ENCODE measurements at places on chromosomes 13 and 19. TPM values are rescaled to one million over a fixed set of nuclear protein-coding genes. Genes with fewer than 3 reads are reported as not detected.

The ATP8B3 gene
- polyA plus RNA-seq: 0.95 TPM

The TRPC4 gene
- 1.7 TPM for polyA plus RNA-seq

The SYNGR4 gene
- 0.91 TPM for polyA plus RNA-seq

GRCh38 chr19:28377077-28377476, 835.9 kb downstream of the UQCRFS1 start:
- no peak for DNase-seq
- no peaks in the 10 kb centered on the region for H3K4me1 ChIP-seq
- no peak overlapping the region for H3K27ac ChIP-seq
- no peaks in the 10 kb centered on the region for H3K36me3 ChIP-seq

- peak; percentile 56 for DNase-seq
- peaks cover 8% of the 10 kb centered on the region for H3K4me1 ChIP-seq
- no peaks in the 10 kb centered on the region for H3K36me3 ChIP-seq
- H3K27me3 ChIP-seq: no peaks in the 10 kb centered on the region
- peak overlapping the region; percentile 87 for H3K27ac ChIP-seq
- H3K4me3 ChIP-seq: peak overlapping the region; percentile 61
These were observed 849 bp downstream of the GAS6 start for GRCh38 chr13:113862931-113863523.

DNA sequence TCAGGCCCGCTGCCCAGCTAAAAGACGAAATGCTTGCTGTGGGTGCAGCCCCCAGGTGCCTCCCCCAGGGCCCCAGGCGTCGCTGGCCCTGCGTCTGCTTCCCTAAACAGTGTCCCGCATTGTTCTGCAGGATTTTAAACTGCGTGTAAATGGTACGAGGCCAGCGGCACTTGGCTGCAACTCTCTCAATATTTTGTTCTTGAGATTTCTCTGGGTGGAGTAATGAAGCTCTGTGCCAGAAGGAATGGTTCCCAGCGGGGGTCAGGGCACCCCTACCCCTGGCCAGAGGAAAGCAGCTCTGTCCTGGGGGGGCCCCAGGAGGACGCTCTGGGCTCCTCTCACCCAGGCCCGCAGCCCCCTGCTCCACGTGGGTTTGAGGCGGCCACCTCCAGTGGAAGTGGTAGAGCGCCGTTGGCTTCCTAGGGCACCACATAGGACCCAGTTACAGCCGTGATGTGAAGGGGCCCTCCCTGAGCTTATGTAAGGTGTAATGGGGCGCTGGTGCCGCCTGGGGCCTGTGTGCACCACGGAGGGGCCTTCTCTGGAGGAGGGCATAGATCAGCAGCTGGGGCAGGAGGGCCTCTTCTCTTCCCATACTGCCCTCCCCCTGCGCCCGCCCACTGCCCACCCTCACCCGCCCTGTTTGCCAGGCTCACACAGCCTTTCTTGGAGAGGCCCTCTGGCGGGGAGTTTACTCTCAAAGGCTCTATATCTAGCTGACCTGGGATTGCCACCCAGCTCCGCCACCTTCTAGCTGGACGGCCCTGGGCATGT, 19.8 kb downstream of the PAK4 start:
- no peaks in the 10 kb centered on the region for H3K36me3 ChIP-seq
- no peaks in the 10 kb centered on the region for H3K27me3 ChIP-seq
- H3K4me1 ChIP-seq: peaks cover 15% of the 10 kb centered on the region

- H3K27me3 ChIP-seq: no peaks in the 10 kb centered on the region
- H3K4me3 ChIP-seq: peak overlapping the region; percentile 54
- H3K4me1 ChIP-seq: peaks cover 4% of the 10 kb centered on the region
- no peaks in the 10 kb centered on the region for H3K36me3 ChIP-seq
- H3K27ac ChIP-seq: peak overlapping the region; percentile 91
- DNase-seq: peak; percentile 100
These were observed 17.1 kb upstream of the ZNF846 start for GRCh38 chr19:9785367-9786331.
